Renal pelvis (tissue), 12 donors: ENCODE measurements at places on chromosomes 11 and 22. TPM values are rescaled to one million over a fixed set of nuclear protein-coding genes. Genes with fewer than 3 reads are reported as not detected.
A peak's percentile ranks its signal among the peaks of the same experiment; 100 is the strongest.

NLRP14 gene
- 0.56 TPM for polyA plus RNA-seq

HEPN1 gene
- 1.3 TPM for polyA plus RNA-seq

APOL6 gene
- polyA plus RNA-seq: 2.7 TPM

NXPE2 gene
- 0.27 TPM for polyA plus RNA-seq

HMBS gene
- polyA plus RNA-seq: 28.2 TPM

C22orf42 gene
- not detected for polyA plus RNA-seq

- DNase-seq: peak; percentile 48
Observed at GRCh38 chr22:18968011-18968749, 32.1 kb upstream of the PRODH start.

DNA sequence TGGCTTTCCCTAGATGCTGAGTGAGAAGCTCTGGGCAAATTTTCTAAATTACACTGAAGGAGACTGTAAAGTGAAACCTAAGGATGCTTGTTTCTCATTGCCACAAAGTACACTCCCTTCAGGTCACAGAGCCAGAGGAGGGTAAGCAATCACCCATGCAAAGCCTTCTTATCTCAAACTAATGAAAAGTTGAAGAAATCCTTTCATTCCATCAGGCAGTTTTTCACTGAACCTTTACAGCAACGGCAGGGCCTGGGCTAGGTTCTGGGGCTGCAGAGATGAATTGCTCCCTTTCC, 106.2 kb downstream of the RASSF10 start:
- DNase-seq: peak; percentile 62

DNA sequence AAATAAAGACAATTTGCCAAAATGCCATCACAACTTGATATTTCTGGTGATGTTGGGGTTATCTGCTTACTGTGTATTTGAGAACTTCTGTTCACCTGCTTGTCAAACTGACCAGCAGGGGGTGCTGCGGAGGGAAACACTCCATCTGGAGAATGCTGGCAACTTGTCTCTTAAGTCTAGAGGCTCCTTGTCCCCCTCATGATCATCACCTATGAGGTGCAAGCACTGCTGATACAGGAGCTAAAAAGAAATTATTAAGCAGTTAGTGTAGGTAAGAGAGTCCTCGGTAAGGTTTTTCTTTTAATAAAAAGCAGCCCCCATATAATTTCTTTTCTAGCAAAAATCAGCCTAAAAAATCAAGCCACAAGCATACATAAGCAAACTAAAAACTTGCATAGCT, 32.7 kb upstream of the GLYATL1B start:
- DNase-seq: peak; percentile 36

GRCh38 chr11:112760396-112761059, 200.7 kb upstream of the NCAM1 start:
- DNase-seq: no peak

DNA sequence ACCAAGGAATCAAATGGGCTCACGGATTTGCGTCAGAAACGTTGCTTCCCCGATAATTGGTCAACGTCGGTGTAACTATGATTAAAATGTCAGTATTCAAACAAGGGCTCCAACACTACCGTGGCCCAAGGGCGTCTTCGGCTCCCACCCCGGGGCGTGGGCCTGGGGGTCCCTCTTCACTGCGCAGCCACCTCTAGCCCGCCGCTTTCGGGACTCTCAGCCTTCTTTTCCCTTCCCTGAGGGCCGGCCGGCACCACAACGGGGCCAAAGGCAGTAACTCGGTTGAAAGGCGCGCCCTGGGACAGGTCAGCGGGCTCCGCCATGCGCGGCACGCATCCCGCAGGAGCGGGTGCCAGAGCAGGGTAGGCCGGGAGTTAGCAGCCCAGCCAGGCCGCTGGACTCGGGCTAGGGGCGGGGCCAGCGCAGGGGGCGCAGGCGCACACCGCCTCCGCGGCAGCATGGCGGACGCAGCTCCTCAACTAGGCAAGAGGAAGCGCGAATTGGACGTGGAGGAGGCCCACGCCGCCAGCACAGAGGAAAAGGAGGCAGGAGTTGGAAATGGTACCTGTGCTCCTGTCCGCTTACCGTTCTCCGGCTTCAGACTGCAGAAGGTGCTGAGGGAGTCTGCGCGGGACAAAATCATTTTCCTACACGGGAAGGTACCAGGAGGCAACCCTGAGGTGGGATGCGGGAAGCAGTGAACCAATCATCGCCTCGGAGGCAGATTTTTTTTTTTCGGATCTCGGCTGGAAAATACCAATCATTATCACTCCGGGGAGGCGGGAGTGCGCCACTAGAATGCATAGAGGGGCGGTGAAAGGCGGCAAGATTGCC, at the start of gene DCPS:
TSS of gene DCPS (plus strand) at position 438 of the 834 bp plus-strand sequence. CDS start at position 459, 21 bp downstream.
- peak; percentile 91 for DNase-seq

DNA sequence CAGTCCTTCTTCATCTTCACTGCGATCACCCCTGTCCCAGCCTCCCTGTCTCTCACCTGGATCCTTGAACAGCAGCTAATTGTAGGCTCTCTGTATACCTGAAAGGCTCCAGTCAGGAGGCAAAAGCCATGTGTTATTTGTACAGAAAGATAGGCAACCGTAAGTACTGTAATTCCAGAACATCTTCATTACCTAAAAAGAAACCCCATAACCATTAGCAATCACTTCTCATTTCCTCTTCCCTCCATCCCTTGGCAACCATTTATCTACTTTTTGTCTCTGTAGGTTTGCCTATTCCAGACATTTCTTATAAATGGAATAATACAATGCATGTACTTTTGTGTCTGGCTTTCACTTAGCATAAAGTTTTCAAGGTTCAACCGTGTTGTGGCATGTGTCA, 17.8 kb downstream of the NAGA start:
- no peak for DNase-seq

- no peak for DNase-seq
Observed at GRCh38 chr11:122665861-122666260, 10.3 kb downstream of the UBASH3B start.

GRCh38 chr11:11740073-11740702, 101.6 kb upstream of the USP47 start:
- DNase-seq: peak; percentile 51

DNA sequence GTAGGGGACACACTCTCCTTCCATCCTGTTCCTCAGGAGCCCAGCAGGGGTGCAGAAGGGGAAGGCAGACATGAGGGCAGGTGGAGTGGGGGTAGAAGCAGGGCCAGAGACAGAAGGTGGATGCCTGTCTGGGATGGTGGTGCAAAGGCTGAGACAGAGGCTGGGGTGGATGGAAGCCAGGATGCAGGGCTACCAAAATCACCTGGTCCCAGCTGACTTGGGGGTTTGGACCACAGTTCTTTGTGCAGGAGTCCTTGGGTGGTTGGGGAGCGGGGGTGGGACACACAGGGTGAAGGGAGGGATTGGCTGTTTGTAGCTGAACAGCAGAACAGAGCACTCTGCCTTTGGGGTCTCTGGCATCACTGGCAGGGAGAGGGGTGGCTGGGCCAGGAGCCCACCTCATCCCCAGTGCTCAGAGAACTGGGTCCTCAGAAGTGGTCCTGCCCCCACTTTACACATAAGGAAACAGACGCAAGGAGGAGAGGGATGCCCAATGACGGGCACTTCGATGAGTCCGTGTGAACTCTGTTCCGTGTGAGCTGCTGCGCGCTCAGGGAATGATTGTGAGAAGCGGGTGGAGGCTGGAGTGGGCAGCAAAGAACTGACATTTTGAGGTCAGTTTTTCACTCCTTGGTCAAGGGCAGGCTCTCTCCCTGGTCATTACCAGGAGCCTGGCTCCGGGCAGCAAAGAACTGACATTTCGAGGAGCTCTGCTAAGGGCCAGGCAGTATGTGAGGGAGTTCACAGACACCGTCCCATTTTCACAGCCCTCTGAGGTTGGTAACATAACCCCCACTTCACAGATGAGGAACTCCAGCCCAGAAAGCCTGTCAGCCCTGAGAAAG, 1.9 kb downstream of the TAGLN start:
- no peak for DNase-seq

DNA sequence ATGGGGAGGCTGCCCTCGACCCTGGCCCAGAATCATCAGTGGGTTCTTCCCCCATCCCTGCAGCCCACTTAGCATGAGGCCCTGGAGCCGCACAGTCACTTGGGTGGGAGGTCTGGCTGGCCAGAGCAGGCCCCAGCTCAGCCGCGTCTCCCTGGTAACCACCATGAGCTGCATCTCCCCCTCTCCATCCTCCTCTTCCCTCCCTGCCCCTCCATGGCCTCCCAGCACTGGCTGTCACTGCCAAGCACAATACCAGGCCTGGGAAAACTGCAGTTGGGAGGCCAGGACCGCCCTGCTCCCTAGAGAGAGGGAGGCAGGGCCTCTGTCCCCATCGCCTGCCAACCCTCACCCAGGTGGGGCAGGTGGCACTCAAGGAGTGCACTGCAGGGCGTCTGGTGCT, 8.0 kb downstream of the CSDC2 start:
- DNase-seq: no peak

DNA sequence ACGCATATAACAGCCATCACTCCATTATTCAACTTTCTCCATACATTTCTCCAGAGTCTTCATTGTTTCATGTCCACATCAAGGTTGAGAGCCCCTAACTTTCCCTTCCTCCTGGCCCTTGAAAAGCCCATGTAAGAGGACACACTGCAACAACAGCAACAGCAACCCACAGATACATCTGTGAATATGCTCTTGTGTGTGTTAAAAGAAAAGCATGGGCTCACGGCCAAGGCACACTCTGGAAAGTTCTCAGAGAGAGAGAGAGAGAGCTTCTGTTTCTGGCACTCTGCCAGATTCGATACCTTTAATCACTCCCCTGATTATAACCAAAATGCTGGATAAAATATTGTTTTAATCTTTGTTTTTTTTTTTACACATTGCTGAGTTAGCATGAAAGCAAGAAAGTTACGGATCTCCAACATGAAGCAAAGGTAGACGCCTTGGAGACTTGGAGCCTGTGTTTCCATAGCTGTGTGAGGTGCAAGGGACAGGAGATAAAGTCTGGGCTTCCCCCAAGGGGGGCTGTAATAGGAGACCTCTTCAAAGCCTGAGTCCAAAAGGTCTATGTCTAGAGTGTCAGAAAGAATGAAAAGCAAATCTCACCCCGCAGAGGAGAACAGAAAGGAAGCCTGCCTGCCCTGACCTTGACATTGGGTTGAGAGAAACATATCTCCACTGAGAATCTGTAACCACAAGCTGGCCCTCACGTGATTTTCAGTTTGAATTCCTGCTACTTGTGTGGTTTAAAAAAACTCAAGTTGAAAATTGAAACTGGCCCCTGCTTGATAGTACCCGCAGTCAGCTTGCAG, 33.7 kb upstream of the MPPED1 start:
- peak; percentile 73 for DNase-seq

GRCh38 chr11:112310419-112310818, 49.8 kb upstream of the PLET1 start:
- DNase-seq: no peak

DNA sequence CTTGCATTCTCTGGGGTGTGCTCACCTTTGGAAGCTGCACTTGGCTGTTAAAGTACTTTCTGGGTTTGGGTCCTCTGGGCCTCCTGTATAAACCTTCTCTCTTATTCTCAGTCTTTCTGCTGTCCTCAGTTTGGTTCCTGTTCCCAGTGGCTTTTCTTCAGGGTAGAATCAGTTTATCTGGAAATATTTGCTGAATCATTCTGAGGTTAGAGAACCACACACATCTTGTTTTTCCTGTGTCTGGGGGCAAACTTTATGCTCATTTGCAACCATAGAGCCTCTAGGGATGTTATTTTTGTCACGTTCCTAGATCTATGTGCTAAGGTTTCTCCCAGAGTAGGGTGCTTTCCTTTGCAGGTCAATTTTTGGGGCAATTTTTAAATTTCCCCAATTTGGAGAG, 224.3 kb upstream of the C11orf87 start:
- DNase-seq: no peak
